ENCODE measurements at places on chromosomes 7 and 10.

- DNase-seq, result no peak
Measured at GRCh38 chr10:35685402-35685801, 43.3 kb upstream of the FZD8 start.

DNA sequence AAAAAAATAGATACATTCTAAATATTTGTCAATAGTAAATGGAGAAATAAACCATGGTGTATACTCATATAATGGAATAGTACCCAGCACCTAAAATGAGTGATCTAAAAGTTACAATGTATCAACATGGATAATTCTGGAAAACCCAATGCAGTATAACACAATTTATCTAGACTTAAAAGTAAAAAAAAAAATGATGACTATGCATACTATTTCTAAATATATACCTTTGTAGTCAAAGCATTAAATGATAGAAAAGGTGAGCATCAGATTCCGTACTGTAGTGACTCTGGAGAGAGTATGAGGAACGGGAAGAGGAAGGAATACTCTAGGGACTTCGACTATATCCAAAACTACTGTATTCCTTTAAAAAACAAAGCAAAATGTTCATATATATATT lies 115.2 kb upstream of the CDCA7L start:
- no peak for DNase-seq

GRCh38 chr7:84412161-84412969 lies 217.8 kb upstream of the SEMA3A start:
- DNase-seq, result no peak

GRCh38 chr10:86972613-86973380 lies 4.5 kb downstream of the ADIRF start:
- no peak for DNase-seq

DNA sequence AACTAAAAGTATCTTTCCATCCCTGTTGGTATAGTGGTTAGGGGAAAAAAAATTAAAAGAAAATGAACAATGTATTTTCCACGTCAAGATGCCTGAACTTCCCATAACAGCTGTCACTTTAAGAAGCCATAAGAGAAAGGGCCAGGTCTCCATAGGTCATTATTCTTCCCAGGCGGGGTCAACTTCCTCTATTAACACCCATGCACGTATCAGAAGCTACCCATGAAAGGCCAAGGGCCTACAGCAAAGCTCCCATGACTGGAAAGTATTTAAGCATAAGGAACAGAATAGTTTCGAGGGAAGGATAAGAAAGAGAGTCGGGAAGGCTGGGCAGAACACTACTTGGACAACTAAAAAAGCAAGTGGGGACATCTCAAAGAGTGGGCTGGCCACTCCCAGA lies 40.1 kb downstream of the RBM28 start:
- DNase-seq, result no peak

GRCh38 chr10:5234106-5234860 lies 37.6 kb downstream of the AKR1C4 start:
- DNase-seq, result no peak

- DNase-seq, result no peak
Measured at GRCh38 chr10:91743465-91743864, 54.8 kb upstream of the TNKS2 start.

DNA sequence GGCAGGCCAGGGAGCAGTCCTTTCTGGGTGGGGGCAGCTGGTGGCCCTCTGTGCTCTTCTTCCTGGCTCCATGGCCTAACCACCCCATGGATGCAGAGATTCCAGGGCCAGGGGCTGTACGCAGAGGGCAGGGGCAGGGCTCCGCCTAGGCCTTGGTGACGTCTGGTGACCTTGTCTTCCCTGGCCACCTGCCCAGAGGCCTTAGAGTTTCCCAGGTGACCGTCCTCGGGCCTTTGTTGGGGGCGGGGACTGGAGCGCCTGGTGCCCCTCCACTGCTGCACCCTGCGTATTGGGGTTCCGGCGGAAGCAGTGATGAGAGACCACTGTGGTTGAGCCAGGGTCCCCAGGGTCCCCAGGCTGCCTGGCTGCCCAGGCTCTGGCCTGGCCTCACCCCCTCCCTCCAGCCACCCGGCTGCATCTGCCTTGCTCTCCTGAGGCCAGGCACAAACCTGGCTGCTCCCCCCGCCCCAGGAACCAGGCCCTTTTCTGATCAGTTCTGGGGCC lies 10.3 kb downstream of the PWWP2B start:
- DNase-seq, result no peak

- no peak for DNase-seq
Measured at GRCh38 chr10:110495731-110496552, 1.8 kb upstream of the DUSP5 start.
